GM10248 (cell line): ENCODE measurements at places on chromosomes 7 and 10.

- no peak for DNase-seq
Observed at GRCh38 chr10:19461588-19461987, 354.6 kb upstream of the PLXDC2 start.

DNA sequence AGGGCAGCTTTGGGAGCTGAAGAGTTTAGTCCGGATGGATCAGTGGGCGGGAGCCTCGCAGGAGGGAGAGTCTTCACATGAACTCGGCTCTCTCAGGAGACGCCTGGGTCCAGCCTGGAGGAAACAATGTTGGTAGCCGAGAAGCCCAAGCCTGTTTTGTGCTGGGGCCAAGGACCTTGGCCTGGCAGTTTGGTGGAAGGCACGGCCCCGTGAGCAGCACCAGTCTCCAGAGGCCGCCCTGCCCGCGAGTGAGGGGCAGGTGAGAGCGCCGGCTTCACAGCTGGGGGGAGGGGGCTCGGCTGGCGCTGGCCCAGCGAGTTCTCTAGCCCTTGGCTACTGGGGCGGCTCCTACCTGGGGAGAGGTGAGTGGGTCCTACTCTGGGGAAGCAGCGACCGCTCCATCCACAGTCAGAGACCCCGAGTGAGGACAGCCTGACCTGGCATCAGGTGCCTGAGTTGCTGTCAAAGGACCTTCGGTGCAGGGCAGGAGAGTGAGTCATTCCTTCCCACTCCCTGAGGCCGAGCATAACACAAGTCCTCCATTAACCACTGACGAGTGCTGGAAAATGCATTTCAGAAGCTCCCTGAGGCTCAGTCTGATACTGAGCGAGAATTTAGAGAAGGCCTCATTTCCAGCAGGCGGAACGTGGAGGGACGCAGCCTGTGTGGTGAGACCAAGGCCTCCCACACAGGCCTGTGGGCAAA is 89.3 kb upstream of the DIP2C start:
- no peak for DNase-seq

- DNase-seq = no peak
Observed at GRCh38 chr10:123381224-123381623, 227.0 kb downstream of the BUB3 start.

DNA sequence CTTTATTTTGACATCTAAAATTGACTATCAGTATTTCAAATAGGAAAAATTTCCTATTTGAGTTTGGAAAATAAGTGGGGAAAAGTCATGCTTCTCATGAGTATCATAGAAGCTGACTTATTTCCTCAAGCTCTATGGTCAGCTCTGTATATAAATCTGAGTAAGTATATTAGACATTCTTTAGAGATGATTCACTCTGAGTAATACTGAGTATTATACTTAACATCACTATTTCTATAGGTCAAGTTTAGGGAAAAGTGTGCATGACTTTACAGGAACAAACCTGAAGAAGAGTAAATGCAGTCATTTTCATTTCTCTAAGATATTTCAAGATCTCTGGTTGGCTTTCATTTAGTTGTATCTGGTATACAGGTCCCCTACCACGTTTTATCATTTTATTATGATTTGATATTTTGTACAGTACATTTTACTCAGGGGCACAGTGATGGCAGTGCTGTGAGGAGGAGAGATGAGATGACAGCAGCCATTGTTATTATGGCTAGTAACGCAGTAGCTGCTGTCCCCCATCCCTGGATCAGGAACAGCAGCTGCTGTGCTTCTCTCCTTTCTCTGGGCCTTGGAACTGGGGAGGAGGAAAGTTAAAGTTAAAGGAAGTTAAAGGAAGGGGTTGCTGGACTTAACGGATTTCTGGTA is 15.2 kb downstream of the SND1 start:
- no peak for DNase-seq

GRCh38 chr10:17381502-17382142 is 72.8 kb downstream of the ST8SIA6 start:
- DNase-seq = no peak

GRCh38 chr7:90994601-90995000 is 269.6 kb upstream of the FZD1 start:
- DNase-seq = no peak

- no peak for DNase-seq
Observed at GRCh38 chr7:55092186-55092974, 73.6 kb downstream of the EGFR start.

DNA sequence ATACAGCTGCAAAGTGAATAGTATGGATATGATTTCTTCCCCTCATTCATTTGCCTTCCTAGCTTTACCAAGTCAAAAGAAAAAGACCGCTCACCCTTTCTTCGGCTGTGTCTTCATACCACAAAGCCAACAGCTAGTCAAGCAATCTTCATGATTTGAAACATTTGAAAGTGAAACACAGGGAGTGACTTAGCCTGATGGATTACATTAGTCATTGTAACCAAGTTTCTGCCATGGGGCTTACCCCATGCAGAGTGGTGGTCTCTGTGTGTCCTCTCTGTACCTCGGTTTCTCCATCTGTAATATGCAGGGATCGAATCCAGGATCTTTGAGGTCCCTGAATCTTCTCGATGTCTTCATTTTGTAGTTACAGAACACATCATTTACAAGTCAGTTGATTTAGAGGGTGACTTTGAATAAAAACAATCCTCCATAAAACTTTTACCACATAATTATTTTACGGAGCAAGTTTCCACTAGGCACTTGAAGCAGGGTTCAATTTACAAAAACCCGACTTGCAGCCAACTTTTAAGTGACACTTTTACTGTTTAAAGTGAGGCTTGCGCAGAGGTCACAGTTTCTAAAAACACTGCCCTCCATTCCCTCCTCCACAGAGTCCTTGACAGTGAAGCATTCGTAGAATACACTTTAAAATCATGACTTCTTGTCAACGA is 2.2 kb upstream of the LGI1 start:
- DNase-seq = no peak
